Psoas muscle (tissue), 8 donors: ENCODE measurements at places on chromosomes 2 and 18.
A peak's percentile ranks its signal among the peaks of the same experiment; 100 is the strongest.

GRCh38 chr2:201977651-201978050 lies 56.0 kb upstream of the FZD7 start:
- H3K27me3 ChIP-seq = no peaks in the 10 kb centered on the region
- no peak overlapping the region for H3K27ac ChIP-seq
- DNase-seq = no peak
- no peaks in the 10 kb centered on the region for H3K36me3 ChIP-seq
- H3K4me1 ChIP-seq = peaks cover 3% of the 10 kb centered on the region

DNA sequence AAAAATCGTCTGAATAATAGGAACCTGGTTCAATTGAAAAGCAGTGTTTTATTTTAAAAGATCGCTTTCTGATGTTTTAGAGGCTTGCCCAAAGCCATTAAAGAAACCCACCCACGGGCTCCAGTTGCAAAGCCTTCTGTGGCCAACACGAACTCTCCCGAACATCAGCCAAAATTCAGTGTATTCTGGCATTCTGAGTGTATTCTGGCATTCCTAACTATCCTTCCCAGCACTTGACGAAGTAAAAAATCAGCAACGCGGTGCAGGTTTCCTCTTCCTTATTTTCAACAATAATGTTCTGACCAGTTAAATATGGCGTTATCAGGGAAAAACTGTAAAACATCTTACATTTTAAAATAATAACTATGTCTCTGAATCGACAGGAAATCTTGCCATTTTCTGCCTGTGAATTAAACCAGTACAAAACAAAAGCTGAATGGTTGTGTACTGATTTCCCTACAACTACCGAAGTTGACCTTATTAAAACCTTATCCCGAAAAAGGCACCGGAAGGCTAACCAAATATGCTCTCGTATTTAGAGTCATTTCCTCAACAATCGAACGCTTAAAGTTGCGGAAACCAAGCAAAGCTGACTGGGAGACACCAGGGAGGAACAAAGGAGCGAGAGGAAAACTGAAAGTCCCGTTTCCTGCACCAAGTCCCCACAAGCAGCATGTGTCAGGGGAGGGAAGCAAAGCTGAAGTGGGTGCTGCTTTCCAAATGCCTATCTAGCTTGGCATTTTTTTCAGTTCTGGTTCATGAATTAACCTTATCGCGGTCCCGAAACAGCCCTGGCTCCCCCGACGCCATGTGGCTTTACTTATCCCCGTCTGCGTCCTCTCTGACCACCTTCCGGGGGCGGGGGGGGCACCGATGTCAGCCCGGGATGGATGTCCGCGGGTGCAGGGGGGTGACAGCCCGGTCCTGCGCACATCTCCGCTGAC lies 44.3 kb downstream of the ZNF516 start:
- H3K36me3 ChIP-seq = no peaks in the 10 kb centered on the region
- H3K27me3 ChIP-seq = no peaks in the 10 kb centered on the region
- peak overlapping the region; percentile 93 for H3K27ac ChIP-seq
- H3K4me3 ChIP-seq = peak overlapping the region; percentile 73
- H3K4me1 ChIP-seq = peaks cover 68% of the 10 kb centered on the region

DNA sequence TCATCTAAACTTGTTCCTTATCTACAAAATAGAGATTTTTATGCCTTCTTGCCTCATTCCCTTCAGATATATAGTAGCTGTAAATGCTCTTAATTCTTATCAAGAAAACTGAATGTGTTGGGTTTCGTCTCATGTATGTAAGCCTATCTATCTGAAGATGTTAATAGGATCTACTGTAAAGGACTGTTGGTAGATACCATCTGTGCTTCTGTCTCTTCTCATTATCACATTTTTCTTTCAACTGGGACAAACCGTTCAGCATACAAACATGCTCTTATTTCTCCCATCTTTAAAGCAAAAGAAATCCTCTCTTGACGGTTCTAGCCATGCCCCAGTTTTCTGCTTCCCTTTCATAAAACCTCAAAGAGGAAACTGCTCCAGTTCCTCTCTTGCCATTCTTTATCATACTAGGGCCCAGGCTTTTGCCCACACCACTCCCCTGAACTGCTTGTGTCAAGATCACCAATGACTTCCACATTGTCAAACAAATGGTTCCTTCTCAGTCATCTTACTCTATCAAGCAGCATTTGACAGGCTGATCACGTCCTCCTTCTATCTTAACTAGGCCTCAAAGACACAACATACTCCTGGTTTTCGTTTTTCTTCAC lies 88.7 kb downstream of the ARHGEF33 start:
- no peak for DNase-seq
- H3K36me3 ChIP-seq = no peaks in the 10 kb centered on the region
- no peaks in the 10 kb centered on the region for H3K4me1 ChIP-seq
- no peaks in the 10 kb centered on the region for H3K27me3 ChIP-seq
- no peak overlapping the region for H3K4me3 ChIP-seq
- no peak overlapping the region for H3K27ac ChIP-seq

- H3K27me3 ChIP-seq = no peaks in the 10 kb centered on the region
- no peaks in the 10 kb centered on the region for H3K4me1 ChIP-seq
- H3K27ac ChIP-seq = no peak overlapping the region
- no peak for DNase-seq
- H3K4me3 ChIP-seq = no peak overlapping the region
- no peaks in the 10 kb centered on the region for H3K36me3 ChIP-seq
These were observed 39.1 kb downstream of the STK17B start for GRCh38 chr2:196131949-196132925.

- peaks cover 6% of the 10 kb centered on the region for H3K27me3 ChIP-seq
- peak within 1 kb of the TSS; percentile 69 for H3K4me3 ChIP-seq
- peak within 1 kb of the TSS; percentile 71 for H3K27ac ChIP-seq
- DNase-seq = peak; percentile 79
- peaks cover 12% of the 10 kb centered on the region for H3K4me1 ChIP-seq
- H3K36me3 ChIP-seq = no peaks in the 10 kb centered on the region
These were observed at the start of gene PXDN for GRCh38 chr2:1744446-1745170. Gene PXDN (minus strand): TSS chr2:1744515. CDS start chr2:1744455, 60 bp downstream.
